ENCODE measurements at places on chromosomes 3 and 15. TPM values are rescaled to one million over a fixed set of nuclear protein-coding genes. Genes with fewer than 3 reads are reported as not detected.

LCTL gene
- not detected for total RNA-seq

- H3K4me1 ChIP-seq: no peaks in the 10 kb centered on the region
- DNase-seq: no peak
- no peaks in the 10 kb centered on the region for H3K36me3 ChIP-seq
- H3K27me3 ChIP-seq: no peaks in the 10 kb centered on the region
Measured at GRCh38 chr15:35126236-35126635, 41.1 kb upstream of the NANOGP8 start.

GRIP2 gene
- 0.21 TPM for total RNA-seq

INSYN1 gene
- 13.0 TPM for total RNA-seq

FRMD4B gene
- total RNA-seq: 13.5 TPM

DNA sequence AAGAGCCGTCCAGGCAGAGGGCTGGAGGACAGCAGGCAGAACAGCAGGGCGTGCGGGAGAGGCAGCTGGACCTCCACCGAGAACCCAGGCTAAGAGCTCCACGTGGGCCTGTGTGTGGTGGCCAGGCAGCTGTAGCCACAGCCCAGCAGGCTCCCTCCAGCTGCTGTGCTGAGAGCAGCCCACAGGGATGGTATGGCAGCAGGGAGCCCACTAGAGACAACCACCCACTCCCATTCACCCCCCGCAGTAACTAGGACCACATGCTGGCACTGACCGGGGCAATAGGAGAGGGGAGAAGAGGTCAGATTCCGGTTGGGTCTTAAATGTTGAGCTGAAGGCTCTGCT lies 25.6 kb upstream of the MUSTN1 start:
- no peak for DNase-seq
- H3K4me1 ChIP-seq: no peaks in the 10 kb centered on the region
- no peak overlapping the region for H3K4me3 ChIP-seq
- H3K27me3 ChIP-seq: no peaks in the 10 kb centered on the region
- H3K36me3 ChIP-seq: peaks cover 3% of the 10 kb centered on the region

DNA sequence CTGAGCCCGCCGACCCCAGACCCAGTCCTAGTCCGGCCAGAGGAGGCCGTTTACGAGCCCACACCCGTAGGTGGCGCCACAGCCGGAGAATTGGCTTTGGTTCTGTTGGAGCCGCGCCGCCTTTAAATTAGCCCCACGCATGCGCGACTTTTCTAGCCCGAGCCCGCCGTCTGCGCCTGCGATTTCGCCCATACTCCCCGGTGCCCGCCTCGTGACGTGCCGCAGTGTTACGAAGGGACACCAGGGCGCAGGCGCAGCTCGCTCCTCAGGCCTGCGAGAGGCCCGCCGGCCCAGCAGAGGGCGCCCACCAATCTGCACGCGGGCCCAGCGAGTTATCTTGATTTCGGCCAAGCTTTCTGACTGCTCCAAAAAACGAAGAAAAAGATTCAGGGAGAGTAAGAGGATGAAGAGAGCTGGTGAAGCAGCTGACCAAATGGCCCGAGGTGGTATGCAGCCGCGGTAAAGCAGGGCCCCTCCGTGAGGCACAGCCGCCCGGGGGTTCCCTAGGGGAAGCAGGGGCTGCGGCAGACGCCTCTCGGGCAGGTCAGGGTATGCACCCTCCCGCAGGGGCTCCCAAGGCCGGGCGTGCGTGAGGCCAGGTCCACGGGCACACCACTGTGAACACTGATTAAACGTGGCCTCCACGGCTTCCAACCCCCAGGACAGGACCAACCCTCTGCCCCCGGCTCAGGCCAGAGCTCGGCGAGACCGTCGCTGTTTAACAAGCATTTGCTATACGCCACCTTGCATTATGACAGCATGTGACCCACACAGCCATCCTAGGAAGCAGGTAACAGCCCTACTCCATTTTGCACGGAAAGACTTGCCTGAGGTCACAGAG lies 32.8 kb downstream of the RPN1 start:
- H3K4me3 ChIP-seq: peak overlapping the region; percentile 86
- peak overlapping the region; percentile 80 for H3K27ac ChIP-seq
- H3K4me1 ChIP-seq: peaks cover 6% of the 10 kb centered on the region
- no peaks in the 10 kb centered on the region for H3K27me3 ChIP-seq
- H3K36me3 ChIP-seq: peaks cover 25% of the 10 kb centered on the region

GRAMD1C gene
- total RNA-seq: 0.21 TPM

WDR93 gene
- not detected for total RNA-seq

FBXL22 gene
- 0.43 TPM for total RNA-seq

DNA sequence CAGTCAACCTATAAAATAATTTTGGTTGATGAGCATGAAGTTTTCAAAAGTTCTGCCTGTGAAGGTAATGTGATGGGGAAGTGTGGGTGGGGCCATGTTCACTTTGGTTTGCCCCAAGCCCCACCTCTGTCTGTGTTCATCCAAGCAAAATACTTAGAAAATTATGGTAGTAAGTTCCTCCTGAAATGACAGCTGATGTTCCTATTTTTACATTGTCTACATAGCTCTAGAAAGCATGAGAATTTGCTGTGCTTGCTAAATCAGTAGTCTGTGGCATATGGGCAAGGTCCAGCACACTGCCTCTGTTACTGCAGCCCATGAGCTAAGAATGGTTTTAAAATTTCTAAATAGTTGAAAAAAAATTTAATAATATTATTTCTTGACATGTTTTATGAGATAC lies 21.9 kb upstream of the CP start:
- H3K27ac ChIP-seq: no peak overlapping the region
- H3K27me3 ChIP-seq: no peaks in the 10 kb centered on the region

- no peak overlapping the region for H3K27ac ChIP-seq
- H3K27me3 ChIP-seq: no peaks in the 10 kb centered on the region
- no peak for DNase-seq
- H3K36me3 ChIP-seq: no peaks in the 10 kb centered on the region
- H3K4me1 ChIP-seq: no peaks in the 10 kb centered on the region
Measured at GRCh38 chr3:194826594-194826993, 140.9 kb downstream of the FAM43A start.

All from ascending aorta (tissue), 2 donors.